Fibroblast of mammary gland (primary cell): ENCODE measurements at places on chromosomes 16 and 17.
A peak's percentile ranks its signal among the peaks of the same experiment; 100 is the strongest.

- no peak for DNase-seq
Measured at GRCh38 chr17:16880843-16881230, 91.1 kb downstream of the TNFRSF13B start.

GRCh38 chr17:73476890-73477350 is 165.1 kb upstream of the CDC42EP4 start:
- no peak for DNase-seq

- no peak for DNase-seq
Measured at GRCh38 chr17:16924696-16925440, 47.0 kb downstream of the TNFRSF13B start.

DNA sequence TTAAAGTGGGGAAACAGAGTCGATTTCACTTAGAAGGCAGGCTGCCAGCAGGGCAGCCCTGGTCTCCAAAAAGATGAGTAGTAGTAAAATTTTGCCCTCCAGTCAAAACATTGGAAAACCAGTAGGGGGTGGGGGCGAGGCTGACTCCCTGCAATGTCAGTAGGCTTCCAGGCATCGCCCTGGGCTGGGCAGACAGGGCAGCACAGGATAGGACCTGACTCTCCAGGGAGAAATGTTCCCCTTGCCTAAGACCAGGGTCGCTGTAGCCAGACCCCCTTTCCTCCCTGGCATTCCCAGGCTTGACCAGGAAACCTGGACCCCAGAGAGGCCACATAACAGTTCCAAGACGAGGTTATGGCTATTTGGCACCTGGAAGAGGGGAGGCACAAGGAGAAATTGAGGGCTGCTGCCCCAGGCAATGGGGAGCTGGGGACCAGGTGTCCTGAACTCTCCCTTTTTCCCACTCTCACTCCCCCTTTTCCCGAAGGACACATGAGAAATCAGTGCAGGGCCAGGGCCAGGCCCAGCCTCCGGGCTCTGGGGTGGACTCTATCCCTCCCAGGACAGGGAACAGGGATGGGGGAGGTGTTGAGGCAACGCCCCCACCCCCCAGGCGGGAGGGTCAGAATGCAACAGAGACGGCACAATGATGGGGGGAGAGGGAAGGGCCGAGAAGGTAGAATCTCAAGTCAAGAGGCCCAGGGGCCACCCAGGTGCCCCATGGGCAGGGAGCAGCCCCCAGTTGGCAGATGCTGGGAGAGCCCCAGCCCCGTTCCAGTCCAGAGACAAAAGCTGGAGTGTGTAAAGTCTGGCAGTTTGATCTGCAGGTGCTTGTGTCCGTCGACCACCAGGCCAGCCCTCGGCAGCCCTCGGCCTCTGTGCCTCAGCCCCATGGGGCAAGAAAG is 4.5 kb upstream of the SAMD14 start:
- no peak for DNase-seq

DNA sequence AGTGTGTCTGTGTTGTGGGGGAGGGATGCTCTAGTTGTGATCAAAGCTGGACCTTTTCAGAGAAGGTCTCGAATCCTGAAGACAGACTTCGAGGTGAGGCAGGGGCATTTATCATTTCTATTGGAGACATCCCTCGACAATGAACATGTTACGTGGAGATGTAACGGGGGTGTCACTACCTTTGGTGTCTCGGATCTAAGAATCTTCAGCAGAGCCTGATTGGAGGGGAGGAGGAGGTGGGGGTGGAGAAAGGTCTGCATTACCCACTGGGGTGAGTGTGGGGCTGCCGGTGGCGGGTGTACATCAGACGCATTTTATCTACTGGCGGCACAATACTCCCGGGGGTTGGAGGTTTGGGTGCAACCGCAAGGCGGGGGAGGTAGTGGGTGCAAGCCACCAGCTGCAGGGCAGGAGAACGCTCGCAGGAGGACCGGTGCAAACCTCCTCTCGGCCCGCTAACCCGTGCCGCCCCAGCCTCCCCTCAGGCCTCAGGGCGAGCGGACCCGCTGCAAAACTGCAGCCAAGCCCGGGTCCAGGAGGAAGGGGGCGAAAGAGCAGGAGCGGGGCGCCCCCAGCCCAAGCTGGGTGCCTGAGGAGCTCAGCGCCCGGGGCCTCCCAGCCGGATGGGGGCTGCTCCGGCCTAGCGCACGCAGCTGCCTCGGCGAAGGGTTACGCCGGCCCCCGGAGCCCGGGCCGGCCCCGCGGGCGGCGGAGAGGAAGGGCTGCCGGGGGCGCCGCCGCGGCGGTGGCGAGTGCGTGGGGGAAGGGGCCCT is 735 bp downstream of the ZNF652 start:
- peak; percentile 37 for DNase-seq

GRCh38 chr16:1262846-1263221 is 7.0 kb downstream of the TPSD1 start:
- no peak for DNase-seq

DNA sequence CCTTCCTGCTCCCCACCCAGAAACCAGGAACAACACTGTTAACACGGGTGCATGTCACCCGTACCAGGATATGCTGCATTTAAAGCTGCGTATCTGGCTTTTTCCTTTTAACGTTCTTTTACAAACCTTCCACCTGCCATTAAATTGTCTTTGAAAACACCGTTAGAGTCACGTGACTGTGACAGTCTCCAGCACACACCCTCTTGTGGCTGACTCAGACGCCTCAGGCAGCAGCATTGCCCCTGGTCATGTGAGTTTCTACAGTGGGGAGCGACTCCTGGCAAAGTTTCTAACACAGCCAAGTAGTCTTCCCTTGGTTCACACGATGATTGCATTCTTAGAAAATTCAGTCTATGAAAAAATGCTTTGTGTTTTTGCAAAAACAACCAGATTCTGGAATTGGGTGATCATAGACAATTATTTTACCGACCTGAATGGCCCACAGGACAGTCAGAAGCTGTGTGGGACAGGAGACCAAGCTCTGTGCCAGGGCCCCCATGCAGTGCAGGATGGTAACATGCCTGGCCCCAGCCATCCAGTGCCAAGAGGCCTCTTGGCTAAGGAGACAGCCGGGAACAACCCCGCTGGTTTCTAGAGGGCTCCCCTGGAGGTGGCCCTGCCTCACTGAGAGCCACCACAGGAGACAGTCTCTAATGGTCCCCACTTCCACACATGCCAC is 199.1 kb downstream of the KATNIP start:
- peak; percentile 81 for DNase-seq
